SK-MEL-5 (cell line): ENCODE measurements at places on chromosomes 2 and 18. TPM values are rescaled to one million over a fixed set of nuclear protein-coding genes. Genes with fewer than 3 reads are reported as not detected.

Gene CDCA7
- total RNA-seq: 19.7 and 20.8 TPM in 2 replicates

Gene PLA2R1
- total RNA-seq: 0.11 TPM in 1 of 2 replicates, not detected in the other

Gene CCDC74A
- total RNA-seq: 2.3 and 3.8 TPM in 2 replicates

Gene POTEC
- not detected in 2 replicates for total RNA-seq

Gene DDX1
- total RNA-seq: 193 and 194 TPM in 2 replicates

Gene RAB6D
- total RNA-seq: not detected in 2 replicates

Gene CFAP65
- total RNA-seq: 0.16 and 0.24 TPM in 2 replicates

Gene APOB
- not detected in 2 replicates for total RNA-seq

Gene CFC1
- not detected in 2 replicates for total RNA-seq

Gene HOXD1
- total RNA-seq: 9.8 and 10.3 TPM in 2 replicates

Gene LYPD6
- total RNA-seq: 0.53 and 0.61 TPM in 2 replicates

Gene ACKR3
- not detected in 2 replicates for total RNA-seq

- no peak for DNase-seq
Observed at GRCh38 chr2:20182241-20182931, 42.5 kb downstream of the SDC1 start.

GRCh38 chr2:237588044-237588696, 2.4 kb downstream of the RAB17 start:
- peak; percentile 54 for DNase-seq

GRCh38 chr2:309148-309953, 21.5 kb upstream of the ALKAL2 start:
- DNase-seq: no peak

DNA sequence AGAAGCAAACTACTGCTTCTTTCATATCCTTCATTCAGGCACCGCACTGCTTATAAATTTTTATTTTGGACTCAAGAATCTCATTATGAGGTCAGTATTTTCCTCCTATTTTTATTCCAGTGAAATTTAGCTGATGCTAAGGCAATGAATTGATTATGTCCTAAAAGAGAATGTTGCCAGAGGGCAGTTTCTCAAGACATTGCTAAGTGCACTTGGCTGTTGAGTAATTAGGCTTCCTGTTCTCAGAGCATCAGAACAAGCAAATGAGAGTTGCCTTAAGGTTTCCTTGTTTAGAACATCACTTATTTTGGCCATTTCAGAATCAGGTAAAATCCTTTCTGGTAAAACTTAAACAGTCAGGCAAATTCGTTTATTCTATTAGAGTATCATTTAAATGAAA, 548.6 kb upstream of the ZEB2 start:
- no peak for DNase-seq

GRCh38 chr2:232372231-232373208, 6.0 kb upstream of the ALPP start:
- DNase-seq: no peak

GRCh38 chr2:21282515-21282898, 158.7 kb downstream of the TDRD15 start:
- DNase-seq: no peak

DNA sequence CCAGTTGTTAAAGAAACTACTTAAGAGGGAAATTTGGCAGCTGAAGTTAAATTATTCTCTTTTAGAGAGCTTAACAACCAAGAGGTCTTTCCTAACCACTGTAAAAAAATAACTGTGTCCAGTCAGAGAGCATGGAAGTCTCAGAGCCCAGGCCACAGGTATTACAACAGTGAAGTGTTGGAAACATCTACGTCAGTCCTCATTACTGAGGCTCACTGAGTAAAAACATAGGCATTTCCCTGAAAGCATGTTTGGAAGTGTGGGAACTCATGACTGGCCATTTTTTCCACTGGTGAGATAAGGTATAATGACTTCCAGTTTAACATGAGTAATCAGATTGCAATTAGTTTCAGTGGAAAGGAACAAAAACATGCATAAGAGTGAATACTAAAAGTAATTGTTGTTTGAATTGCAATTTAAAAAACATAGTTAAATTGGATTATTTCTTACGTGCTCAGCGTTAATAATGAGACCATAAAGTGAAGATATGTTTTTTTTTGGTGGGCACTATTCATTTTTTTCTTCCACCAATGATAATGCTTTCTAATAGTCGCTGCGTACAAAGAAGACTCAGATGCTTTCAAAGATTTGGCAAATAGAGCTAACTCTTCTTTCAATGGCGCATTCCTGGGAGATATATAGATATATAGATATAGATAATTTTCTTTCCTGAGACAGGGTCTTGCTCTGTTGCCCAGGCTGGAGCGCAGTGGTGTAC, 60.8 kb downstream of the EFEMP1 start:
- DNase-seq: peak; percentile 25

GRCh38 chr18:31863103-31863502, 79.8 kb downstream of the TRAPPC8 start:
- DNase-seq: no peak

- no peak for DNase-seq
Observed at GRCh38 chr18:21341141-21341540, 99.1 kb downstream of the GREB1L start.

DNA sequence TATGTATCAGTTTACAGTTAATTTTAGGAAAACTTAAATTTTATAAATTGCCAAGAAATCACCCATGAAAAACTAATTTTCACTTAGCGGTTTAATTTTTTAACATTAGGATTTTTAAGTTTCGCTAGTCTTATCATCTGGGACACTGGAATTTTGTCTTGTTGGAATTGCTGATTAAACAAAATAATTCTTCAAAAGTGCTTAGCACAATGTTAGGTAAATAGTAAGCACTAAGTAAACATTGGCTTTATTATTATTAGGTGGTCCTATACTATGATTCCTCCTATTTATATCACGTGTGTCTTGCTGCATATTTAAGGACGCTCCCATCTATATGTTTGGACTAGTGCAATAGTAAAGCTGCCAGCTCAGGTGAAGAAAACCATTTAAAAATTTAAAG, 54.6 kb upstream of the MAP4K3 start:
- DNase-seq: no peak

DNA sequence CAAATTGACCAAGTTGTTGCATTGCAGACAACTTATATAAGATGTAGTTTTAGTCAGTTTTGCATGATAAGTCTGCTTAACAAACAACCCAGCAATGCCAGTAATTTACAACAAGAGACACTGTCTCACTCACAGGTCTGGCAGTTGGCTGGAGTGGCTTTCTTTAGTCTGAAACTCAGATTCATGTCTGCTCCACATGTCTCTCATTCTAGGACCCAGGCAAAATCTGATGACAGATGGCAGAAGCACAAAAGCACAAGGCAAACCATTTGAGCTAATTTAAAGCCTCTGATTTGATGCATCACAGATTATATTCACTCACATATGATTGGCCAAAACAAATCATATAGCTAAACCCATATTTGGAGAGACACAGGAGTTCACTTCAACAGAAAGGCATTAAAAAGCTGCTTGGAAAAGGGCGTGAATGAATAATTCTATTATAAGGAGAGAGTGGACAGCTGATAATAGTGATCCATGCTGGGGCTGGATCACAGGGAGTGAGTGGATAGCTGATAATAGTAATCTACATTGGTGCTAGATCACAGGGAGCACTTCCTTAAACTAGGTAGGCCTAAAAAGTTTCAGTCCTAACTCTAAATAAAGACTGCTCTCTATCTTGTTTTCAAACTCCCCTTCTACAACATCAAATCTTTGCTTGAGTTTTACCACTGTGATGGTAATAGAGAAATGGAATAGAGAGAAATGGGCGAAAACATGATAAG, 593.2 kb upstream of the ZNF804A start:
- DNase-seq: no peak

DNA sequence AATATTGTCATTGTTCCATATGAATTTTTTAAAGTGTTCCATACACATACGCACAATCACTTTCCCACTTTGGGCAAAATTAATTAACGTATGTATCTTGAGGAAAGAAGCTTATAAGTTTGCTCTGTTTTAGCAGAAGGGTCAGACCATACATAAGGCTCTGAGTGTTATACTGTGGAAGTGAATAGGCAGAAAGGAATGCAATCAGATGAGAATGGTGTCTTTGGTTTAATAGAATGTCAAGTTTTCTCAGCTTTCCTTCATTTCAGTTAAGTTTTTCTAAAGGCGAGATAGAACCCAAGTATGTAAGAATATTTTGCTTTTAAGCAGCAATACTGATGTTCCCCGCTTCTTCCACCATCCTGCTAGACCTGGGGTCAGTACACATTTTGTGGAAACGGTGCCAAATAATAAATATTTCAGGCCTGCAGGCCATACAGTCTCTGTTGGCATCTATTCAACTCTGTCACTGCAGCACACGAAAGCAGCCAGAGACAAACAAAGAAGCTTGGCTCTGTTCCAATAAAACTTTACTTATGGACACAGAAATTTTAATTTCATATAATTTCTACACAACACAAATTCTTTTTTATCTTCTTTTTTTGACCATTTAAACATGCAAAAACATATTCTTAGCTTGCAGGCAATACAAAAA, 100.6 kb downstream of the UPP2 start:
- DNase-seq: peak; percentile 63

- DNase-seq: no peak
Observed at GRCh38 chr18:8504880-8505435, 104.3 kb upstream of the RAB12 start.

DNA sequence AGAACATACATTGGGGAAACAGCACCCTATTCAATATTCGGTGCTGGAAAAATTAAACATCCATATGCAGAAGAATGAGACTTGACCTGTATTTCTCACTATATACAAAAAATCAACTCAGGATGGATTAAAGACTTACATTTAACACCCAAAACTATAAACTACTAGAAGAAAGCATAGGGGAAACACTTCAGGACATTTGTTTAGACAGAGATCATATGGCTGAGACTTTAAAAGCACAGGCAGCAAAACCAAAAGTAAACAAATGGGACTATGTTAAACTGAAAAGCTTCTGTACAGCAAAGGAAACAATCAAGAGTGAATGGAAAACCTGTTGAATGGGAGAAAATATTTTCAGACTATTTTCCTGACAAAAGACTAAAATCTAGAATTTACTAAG, 1694.1 kb upstream of the CELF4 start:
- no peak for DNase-seq

DNA sequence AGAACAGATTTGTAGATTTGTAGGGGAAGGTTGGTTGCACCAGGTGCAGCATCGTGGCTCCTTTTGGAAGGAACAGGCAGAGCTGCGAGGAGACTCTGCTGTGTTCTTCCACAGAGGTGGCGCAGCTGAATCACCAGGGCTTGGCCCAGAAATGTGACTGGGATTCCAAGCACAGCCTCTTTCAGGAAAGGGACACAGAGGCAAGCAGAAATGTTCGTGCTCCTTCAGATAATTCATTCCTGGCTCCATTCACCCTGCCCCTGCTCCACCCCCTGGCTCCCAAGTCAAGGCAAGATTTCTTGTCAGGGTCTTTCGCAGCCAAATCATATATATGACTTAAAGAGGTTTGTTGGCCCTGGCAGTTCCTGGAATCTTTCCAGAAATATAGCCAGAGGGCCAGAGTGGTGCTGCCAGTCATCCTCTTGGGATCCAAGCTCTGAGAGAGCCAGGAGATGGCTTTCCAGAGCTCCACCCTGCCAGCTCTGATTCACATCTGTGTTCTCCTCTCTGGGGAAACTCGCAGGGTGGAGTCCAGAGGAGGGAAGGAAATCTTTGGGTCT, 203.9 kb upstream of the TANK start:
- no peak for DNase-seq

GRCh38 chr18:38790303-38790702, 1224.7 kb upstream of the CELF4 start:
- peak; percentile 57 for DNase-seq

DNA sequence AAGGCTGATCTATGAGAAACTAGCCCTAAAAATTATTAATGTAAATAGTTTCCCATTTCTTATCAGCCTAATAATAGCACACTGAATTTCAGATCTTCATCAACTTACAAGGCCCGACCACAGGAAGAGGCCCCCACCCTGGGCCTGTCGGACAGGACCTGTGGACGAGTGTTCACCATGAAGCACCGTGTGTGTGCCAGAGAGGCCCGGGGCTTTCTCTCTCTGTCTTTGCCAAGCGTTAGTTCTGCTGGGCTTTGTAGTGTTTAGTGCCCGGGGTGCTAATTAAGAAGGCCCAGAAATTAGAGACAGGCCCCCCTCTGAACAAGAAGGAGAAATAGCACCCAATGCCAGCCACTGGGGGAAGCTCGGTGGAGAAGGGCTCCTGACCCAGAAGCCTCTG, 265.7 kb downstream of the TWIST2 start:
- no peak for DNase-seq

DNA sequence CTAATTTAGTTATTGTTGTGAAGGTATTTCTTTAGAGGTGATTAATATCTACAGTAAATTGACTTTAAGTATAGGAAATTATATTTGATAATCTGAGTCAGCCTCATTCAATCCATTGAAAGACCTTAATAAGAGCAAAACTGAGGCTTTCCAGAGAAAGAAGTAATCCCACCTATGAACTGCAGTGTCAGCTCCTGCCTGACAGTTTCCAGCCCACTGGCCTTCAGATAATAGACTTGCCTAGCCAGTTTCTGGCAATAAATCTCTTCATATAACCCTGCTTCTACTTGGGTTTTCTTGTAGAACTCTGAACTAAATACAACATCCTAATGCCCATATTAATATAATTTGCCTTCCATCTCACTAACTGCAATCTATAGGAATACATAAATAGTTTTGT, 437.9 kb upstream of the UBE2E3 start:
- DNase-seq: no peak

DNA sequence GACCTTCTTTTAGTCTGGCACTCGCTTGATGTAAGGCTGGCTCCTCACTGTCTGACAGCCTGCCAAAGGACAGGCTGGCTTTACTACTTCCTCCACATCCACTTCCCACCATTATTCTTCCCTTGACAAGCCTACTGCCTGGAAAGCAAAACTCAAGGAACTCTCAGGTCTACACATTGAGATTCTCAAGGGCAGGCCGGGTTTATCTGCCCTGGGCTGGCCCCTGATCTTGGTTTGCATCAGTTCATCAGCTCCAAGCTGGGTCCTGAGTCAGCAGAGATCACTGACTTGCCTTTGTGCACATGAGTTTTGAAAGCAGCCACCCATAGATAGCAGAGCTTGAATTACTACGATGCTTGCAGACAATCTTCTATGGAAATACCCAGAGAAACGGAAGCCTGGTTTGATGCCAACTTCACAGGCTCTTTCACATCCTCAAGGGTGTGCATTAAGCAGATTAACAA, 53.9 kb downstream of the KCTD18 start:
- DNase-seq: no peak

DNA sequence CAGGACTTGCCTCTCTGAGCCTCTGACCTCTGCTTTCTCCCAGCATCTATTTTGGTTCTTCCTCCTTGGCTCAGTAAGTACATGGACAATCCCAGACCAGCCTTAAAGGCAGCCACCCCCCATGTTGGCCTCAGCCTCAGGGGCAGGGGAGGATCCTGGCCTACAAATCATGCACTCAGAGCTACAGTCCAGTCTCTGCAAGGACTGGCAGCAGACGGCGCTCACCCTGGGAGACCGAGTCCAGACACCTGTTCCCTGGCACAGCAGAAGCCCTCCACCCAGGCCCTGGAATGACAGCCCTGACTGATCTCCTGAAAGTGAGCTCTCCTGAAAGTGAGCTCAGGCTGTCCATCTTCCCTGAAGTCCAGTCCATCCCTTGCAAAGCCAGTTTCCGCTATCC, 25.7 kb upstream of the PTPN4 start:
- no peak for DNase-seq

DNA sequence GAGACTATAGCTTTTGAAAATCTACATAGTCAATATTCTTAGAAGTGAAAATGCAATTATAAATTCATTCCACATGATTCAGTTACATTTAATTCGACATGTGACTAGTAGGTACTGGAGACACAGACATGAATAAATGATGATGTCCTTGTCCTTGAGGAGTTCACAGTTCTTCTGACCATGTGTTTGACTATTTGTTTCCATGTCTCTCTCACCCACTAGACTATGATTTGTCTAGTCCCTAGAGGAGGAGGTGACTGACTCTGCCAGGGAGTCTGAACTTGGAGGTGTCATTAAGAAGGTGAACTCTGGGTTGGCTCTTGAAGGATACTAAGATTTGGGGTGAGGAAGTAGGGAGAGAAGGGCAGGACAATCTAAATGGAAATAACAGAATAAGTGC, 20.7 kb upstream of the UGP2 start:
- no peak for DNase-seq
